Stimulated activated CD4-positive, alpha-beta T cell treated with anti-CD3 and anti-CD28 coated beads, Interleukin-2, amount 100 ng/mL, for 48 hours (primary cell): ENCODE measurements at places on chromosomes 6 and 20.

GRCh38 chr6:21999012-21999528 is 297.8 kb downstream of the PRL start:
- DNase-seq = no peak

DNA sequence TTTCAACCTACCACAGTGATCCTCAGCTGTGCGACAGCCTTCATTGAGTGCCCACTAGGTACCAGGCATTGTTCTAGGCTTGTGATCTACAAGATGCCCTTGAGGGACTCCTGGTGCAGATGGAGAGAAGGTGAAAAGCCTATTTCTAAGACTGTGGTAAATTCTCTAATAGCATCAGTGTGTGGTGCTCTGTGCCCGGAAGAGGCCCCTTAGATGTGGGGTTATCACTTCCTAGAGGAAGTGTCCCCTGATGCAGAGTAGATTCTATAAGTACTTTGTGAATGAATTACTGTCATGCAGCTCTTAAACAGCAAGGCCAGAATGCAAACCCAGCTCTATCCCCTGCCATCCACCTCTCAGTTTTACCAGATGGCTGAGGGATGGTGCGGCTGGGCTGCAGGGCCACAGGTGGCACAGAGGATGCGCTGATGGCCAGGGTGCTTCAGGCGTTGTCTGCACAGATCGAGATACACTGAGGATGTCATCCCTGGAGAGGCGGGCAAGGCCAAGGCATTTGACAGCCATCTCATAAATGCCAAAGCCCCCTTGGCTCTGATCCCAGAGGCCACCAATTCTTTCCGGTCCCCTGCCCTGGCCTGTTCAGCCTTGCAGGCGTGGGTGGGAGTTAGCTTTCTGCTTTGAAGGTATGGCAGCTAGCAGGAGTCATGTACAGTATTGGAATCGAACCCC is 96.7 kb downstream of the TOX2 start:
- no peak for DNase-seq

GRCh38 chr6:4805553-4806336 is 29.5 kb downstream of the CDYL start:
- DNase-seq = no peak

DNA sequence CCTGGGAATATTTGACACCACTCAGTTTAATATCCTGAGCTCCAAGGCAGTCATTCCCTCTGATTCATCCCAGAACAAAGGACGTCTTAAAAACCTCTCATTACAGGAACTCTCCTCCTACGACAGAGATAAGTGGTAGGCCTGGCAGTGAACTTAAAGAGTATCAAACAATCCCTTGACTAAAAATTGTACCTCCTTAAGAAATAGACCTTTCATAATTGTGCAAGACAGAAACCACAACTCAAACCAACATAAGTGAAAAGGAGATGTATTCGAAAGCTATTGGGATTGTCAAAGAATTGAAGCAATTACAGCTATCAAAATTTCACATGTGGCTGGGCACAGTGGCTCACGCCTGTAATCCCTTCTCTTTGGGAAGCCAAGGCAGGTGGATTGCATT is 19.1 kb upstream of the BNIP5 start:
- no peak for DNase-seq

- DNase-seq = no peak
Measured at GRCh38 chr20:62258499-62259293, 20.4 kb downstream of the OSBPL2 start.

- no peak for DNase-seq
Measured at GRCh38 chr6:11918739-11919605, 93.1 kb upstream of the HIVEP1 start.
